Osteocyte (in vitro differentiated cells): ENCODE measurements at places on chromosomes 3 and 15.
A peak's percentile ranks its signal among the peaks of the same experiment; 100 is the strongest.

- no peak for DNase-seq
Measured at GRCh38 chr3:42640771-42641370, 12.6 kb upstream of the ZBTB47 start.

- no peak for DNase-seq
Measured at GRCh38 chr3:87225659-87226058, 1.4 kb upstream of the CHMP2B start.

DNA sequence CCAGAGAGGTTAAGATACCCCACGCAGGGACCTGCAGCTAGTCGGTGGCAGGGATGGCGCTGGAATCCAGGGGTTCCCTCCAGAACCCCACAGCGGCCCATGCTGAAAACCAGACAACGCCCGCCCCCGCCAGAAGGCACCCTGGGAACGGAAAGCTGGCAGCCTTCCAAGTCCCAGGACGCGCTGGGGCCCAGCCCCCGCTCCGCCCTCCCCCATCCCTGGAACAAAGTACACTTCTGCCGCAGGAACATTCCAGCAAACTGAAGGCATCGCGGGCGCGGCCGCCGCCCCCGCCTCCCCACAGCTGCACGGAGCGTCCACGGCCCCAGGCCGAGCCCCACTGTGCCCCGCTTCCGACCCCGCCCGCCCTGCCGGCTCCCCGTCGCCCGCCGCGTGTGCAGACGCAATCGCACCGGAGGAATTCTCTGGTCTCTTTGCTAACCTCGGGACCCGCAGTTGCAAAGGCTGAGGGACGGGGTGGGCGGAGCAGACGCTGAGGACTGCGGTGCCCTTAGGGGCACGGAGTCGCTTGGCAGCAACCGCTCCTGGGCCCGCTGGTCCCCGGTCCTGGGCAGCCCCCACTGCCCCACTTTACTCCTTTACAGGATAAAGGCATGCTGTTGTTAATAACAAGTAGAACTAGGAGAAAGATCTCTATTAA is 44.8 kb upstream of the RNU6-1 start:
- DNase-seq = peak; percentile 90

DNA sequence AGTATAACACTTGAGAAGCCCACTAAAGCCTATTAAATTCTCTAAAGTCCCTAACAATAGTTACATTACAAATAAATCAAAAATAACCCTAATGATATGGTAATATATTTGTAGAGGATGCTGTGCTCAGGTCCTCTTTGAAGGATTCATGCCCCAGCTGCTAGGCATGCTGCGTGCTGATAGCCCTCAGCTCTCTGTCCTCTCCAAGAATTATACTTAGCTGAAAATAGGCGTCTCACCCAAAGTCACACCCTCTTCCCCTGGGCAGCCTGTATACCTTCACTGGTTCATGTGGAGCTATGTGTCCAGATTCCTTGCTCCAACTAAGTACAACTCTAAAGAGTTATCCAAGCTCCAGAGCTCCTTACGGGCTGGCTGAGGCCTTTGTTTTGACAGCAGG is 312.5 kb upstream of the ZNF385D start:
- no peak for DNase-seq

DNA sequence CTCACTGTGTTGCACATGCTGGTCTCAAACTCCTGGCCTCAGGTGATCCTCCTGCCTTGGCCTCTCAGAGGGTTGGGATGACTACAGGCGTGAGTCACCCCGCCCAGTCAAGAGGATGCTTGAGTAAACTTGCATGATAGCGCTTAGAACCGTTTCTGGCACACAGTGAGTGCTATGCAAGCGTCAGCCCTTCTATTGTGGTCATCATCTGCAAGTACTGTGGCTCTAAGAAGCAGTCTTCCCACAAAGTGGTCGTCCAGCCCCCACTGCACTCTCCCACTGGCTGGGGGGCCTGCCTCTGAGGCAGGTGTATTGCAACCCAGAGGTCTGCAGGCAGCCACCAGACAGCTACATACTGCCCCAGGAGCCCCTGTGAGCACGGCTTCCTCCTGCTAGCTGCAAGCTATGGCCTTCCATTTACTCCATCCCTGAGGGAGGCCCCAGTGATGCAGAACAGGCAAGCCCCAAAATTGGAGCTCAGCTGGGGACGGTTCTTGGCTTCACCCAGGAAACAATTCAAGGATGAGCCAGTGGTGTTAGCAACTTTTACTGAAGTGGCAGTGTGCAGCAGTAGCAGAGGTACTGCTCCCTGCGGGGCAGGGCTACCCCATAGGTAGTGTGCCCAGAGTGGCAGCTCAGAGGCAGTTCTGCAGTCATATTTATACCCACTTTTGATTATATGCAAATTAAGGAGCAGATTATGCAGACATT is 95.4 kb downstream of the LSM3 start:
- no peak for DNase-seq
